ENCODE measurements at places on chromosomes 16 and 17.

GRCh38 chr16:23382279-23382678 is 70.7 kb downstream of the COG7 start:
- no peak for DNase-seq

GRCh38 chr16:88616320-88616719 is 22.1 kb upstream of the IL17C start:
- no peak for DNase-seq

DNA sequence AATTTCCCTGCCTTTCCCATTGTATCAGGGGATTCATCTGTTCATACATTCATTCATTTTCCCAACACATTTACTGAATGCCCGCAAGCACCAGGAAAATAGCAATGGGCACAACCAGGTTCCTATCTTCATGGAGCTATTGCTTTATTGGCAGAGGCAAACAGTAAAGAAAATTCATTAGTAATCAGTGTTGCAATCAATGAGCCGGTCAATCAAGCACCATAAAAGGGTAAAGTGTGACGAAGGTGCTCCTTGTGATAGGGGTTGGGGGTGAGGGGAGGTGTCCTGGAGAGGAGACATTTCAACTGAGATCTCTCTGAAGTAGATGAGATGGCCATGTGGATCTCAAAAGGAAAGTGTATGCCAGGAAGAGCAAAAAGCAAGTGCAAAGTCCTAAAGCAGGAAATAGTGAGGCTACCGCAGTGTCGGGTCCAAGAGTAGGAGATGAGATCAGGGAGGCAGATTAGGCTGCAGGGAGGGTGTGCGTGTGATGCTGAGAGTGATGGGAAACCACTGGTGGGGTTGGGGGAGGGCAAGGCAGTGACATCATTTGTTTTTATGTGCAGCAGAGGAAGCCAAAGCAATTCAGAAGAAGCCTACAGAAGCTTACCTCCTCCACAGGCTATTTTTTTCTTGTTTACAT is 28.4 kb downstream of the CDH13 start:
- no peak for DNase-seq

DNA sequence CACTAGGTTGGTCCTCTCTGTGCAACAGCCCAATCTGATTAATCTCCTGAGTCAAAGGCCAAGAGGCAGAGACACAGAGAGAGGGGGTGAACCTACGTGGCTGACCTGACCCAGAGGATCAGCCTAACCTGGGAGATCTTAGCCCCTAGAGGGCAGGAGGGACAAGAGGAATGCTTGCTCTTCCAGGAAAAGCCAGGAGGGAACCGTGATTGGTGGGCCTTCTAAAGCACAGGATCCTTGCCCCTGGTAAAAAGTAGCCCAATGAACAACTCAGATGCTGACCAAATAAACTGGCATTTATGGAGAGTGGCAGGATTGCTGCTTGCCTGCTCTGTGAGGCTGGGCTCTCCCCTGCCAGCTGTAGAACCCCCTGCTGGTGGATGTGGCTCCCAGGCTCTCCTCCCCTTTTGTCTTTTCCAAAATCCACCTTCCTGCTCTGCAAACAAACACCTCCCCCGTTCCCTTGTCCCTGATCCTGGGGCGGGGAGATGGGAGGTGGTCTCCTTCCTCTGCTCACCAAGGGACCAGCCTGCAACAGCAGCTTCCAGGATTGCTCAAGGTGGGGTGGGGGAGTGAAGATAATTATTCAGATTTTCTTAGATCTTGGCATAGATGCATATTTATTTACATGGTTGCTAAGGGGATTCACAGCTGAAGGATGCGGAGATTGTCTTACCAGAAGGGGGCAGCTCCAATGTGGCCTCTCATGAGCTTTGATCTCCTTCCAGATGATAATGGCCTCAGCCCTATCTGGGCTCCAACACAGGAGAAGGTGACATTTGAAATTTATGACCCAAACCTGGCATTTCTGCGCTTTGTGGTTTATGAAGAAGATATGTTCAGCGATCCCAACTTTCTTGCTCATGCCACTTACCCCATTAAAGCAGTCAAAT is 71.9 kb downstream of the SDR42E1 start:
- no peak for DNase-seq

- no peak for DNase-seq
Observed at GRCh38 chr16:49821614-49822282, 34.2 kb downstream of the ZNF423 start.

GRCh38 chr17:19713462-19713861 is 2.9 kb downstream of the SLC47A2 start:
- no peak for DNase-seq

DNA sequence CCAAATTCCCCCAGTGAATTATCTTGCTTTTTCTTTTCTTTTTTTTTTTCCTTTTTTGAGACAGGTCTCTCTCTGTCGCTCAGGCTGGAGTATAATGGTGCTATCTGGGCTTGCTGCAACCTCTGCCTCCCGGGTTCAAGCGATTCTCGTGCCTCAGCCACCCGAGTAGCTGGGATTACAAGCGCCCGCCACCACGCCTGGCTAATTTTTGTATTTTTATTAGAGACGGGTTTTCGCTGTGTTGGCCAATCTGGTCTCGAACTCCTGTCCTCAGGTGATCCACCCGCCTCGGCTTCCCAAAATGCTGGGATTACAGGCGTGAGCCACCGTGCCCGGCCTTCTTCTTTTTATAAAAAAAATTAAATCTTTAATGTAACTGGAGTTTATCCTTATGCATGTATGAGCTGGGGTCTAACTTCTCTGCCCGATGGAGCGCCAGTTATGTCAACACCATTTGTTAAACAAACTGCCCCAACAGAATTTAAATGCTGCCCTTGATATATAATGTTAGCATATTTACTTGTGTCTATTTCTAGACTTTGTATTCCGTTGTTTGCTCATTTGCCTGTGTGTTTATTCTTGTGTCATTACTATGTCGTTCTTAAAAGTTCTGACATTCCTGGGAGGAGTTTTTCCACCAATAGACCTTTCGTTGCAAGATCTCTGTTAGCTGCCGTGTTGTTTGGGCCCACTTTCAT is 535 bp upstream of the AURKB start:
- DNase-seq, result no peak

GRCh38 chr16:89423681-89424260 is 66.6 kb downstream of the ANKRD11 start:
- DNase-seq, result no peak

DNA sequence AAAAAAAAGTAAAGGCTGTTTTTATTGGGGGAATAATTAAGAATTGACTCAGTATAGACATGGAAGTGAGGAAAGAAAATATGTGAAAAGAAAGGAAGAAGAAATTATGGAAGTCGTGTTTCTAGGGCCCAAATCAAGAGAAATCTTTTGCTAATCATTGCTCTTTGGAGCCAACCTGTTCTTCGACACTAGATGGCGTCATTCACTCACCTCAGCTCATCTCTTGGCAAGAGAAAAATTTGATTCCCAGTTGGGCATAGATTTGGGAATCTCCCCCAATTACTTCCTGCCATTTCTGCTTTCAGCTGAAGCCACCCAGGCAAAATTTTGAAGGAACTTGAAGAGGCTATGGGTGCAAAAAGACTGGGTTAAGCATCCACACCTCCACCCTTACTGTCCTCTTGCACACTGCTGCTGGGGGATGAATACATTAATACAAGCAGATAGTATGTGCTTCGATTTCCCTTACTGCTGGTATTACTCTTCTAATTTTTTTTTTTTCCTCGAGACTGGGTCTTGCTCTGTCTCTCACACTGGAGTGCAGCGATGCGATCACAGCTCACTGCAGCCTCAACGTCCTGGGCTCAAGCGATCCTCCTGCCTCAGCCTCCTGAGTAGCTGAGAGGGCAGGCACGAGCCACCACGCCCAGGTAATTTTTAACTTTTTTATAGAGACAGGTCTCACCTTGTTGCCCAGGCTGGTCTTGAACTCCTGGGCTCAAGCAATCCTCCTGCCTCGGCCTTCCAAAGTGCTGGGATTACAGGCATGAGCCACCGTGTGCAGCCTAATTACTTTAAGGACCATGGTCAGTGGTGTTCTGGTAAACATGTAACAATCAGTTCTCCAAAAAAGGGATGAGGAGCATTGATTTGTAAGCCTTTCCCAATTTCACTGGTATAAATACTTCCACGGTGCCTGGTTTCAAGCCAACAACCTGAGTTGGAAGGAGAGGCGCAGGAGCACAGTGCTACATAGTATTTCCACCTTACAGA is 13.5 kb downstream of the PSMD7 start:
- no peak for DNase-seq

DNA sequence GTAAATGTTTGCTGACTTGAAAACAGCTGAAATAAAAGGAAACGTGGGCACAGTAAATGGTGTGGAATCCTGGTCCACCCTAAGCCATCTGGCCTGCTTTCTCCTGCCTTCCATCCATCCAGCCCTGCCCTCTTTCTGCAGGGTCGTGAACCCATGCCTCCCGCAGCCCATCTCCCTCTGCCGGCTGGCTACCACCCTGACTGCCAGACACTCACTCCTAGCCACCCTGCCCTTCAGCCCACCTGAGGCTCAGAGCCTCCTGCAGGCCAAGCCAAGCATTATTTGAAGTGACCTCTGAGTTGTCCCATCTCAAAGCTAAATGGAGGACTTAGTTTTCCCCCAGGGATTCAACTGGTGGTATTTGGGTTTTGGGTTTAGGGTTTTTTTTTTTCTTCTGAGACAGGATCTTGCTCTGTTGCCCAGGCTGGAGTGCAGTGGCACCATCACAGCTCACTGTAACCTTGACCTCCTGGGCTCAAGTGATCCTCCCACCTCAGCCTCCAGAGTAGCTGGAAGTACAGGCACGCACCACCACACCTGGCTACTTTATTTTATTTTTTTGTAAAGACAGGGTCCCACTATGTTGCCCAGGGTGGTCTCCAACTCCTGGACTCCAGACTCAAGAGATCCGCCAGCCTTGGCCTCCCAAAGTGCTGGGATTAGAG is 8.4 kb downstream of the ZDHHC1 start:
- no peak for DNase-seq

GRCh38 chr17:77328823-77329740 is 188.3 kb downstream of the SEC14L1 start:
- no peak for DNase-seq

GRCh38 chr16:31331141-31331764 is 23.7 kb upstream of the ITGAX start:
- DNase-seq, result no peak

DNA sequence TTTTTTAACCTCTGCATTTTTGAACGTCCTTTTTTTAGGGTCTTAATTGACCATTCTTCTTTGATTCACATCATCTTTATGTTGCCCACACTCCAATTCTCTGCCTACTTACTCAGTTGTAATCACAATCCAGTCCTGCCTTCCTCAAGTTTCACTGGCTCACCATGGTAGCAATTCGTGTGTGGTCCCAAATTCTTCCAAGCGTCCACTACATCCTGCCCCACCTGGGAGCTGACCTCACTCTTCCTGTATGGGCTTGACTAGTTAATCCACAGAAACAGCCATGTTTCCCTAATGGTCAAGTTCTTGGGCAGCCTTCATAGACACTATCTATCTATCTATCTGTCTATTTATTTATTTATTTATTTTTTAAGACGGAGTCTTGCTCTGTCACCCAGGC is 7.1 kb downstream of the TLCD2 start:
- DNase-seq, result no peak

DNA sequence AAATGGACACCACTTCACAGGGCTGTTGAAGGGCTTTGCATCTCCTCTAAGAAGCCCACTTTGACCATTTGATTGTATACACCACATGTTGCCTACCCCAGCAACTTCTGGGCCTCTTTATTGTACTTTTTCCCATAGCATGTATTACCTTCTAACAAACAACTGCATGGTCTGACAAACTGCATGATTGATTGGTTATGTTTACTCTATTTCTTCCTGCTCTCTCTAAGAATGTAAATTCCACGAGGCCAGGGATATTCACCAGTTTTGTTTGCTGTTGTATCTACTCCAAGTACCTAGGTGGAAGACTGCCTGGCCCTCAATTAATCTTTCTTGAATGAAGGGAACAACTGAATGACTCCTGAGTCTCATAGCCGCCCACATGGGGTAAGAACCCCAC is 22.2 kb upstream of the BBS2 start:
- no peak for DNase-seq

DNA sequence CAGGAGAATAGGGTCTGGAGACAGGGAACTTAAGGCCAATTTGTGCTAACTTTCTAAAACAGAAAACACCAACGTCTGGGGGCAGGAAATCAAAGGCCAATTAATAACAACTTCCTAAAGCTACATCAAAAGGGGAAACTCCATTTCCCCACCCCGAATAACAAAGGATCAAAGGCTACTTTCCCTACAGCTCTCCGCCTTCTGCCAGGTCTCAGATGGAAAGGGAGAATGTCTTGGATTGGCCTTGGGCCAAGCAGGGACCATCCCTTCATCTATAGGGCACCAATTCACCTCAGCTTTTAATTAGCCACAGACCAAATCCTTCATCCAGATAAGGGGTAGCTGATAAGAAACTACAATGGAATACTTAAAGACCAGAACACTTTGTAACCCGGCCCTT is 116.9 kb upstream of the ZKSCAN2 start:
- DNase-seq, result no peak

GRCh38 chr17:80419255-80419654 is 4.3 kb downstream of the ENDOV start:
- DNase-seq, result no peak

GRCh38 chr16:82017911-82018568 is 6.8 kb upstream of the SDR42E1 start:
- no peak for DNase-seq

DNA sequence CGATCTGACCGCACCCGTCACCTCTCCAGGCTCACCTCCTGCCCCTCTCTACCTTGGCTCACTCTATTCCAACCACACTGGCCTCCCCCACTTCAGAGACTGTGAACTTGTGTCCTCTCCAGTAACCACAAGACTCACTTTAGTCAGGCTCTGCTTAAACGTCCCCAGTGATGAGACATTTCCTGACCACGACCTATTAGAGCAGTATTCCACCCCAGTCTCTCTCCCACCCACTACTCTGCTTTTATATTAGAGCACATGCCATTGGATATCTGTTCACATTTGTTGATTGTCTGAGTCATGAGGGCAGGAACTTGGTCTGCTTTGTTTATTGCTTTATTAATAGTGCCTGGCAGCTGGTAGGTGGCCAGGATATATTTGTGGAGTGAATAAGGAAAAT is 20.1 kb downstream of the COX11 start:
- no peak for DNase-seq

All from esophagus squamous epithelium (tissue), 5 donors.